ENCODE measurements at places on chromosomes 7 and 10.

DNA sequence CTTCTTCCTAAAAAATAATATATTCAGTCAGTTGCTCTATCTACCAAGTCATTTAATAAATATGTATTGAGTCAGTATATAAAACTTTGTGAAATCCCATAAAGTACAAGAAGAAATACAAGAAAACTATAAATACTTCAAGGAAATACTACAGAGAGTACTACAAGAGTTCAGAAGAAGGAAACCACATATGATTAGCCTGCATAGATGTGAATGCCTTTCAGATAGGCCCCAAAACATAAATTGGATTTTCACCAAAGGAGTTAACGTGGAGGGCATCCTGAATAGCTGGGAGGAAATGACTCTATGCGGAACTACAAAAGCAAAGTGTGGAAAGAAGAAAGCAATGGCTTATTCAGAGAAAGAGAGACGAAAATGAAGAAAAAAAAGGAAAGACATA, 120.1 kb downstream of the LRRN3 start:
- DNase-seq = no peak

DNA sequence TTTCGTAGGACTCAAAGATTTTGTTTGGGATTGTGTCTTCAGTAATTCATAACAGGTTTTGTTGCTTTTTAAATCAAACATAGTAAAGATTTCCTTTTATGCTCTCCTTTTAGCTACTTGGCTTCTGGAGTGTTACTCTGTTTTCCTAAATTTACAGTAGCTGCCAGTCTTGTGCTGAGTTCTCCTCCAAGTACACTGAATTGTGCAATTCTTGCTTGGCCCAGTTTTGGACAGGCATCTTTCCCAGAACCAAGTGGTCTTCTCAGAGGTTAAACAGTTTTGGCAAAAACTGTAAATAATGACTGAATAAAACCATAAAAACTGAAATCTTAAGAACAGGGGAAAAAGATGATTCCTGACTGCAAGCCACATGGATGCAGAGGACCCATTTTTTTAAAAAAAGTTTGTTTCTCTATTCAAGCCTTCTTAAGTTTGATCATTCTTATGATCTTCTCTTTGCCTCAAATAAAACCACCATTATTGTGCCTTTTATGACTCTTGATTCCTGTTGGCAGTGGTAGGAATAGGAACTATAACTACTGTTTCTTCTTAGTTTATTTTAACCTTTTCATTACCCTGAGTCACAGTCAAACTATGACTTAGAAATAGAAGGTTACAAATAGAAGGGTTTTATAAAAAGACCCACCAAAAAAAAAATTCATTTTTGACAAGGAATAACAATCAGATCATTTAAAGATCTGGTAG, 88.0 kb downstream of the MDFIC start:
- DNase-seq = no peak

GRCh38 chr7:156456503-156457115, 184.0 kb upstream of the RNF32 start:
- DNase-seq = no peak

- DNase-seq = no peak
Observed at GRCh38 chr10:102436312-102436711, 3.9 kb upstream of the CUEDC2 start.

DNA sequence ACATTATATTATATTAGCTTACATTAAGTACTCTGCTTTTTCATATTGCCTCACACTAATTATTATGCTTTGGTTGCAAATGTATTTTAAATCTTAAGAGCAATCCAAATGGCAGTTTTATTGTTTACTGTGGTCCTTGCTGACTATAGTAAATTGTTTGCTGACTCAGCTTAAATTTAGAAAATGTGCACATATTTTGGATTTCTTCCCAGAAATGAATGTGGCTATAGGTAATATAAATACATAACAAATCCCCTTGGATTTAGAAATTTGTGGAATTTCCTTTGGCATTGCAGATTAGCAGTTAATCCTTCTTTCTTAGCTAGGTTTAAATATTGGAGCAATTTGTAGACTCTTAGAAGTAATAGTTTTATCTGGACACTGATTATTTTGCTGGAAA, 565.8 kb downstream of the NRG3 start:
- no peak for DNase-seq

DNA sequence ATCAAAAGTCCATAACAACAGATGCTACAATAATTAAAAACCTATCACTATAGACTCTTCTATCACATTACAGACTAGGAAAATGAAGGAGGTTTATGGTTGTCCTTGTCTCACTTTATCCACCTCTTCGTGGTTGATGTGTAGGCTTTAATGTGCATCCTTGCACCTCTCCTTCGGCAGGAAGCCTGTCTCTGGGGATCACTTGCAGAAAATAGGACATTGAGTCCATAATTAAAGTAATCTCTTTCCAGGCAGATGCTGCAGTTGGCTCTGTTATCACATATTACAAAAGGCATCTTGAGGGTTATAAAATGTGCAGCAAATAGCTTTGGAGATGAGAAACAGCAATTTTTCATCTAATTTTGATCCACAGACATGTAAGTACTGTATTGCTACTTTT, 168.4 kb downstream of the RELN start:
- DNase-seq = no peak

GRCh38 chr10:75967491-75967890, 536.1 kb downstream of the LRMDA start:
- DNase-seq = no peak

All from right kidney (tissue), 9 donors.